PC-3 (cell line): ENCODE measurements at places on chromosomes 5 and 9.

DNA sequence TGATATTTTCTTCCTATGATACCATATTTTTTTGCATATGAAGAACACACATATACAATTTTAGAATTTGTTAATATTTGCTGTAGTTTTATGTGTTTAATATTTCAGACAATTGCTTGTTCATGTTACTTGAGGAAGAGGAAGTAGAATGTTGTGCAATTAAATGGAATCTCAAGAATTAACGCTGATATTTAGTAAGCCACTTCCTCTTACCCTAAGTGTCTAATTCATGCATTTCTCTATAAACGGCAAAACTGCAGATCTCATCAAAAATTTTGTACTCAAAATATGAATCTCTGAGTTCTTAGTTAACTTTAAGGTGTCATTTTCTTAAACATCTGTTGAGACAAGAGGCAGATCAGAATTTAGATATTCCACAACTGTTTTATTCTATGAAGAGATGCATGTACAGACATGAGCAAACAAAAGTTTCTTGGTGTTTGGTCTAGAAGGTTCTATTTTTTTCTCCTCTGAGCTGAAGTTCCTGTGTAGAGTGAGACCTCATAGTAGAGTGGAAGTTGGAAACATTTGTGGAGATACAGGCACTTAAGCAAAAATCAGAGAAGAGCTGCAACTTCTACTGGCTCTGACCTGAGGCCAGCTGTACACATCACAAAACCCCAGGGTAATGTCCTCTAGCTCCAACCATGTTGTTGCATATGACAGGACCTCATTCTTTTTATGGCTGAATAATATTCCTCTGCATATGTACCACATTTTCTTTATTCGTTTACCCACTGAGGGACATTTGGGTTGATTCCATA lies 16.6 kb upstream of the TGFBI start:
- DNase-seq: peak; percentile 53

GRCh38 chr5:72205431-72206009 lies 98.2 kb downstream of the MAP1B start:
- no peak for DNase-seq

DNA sequence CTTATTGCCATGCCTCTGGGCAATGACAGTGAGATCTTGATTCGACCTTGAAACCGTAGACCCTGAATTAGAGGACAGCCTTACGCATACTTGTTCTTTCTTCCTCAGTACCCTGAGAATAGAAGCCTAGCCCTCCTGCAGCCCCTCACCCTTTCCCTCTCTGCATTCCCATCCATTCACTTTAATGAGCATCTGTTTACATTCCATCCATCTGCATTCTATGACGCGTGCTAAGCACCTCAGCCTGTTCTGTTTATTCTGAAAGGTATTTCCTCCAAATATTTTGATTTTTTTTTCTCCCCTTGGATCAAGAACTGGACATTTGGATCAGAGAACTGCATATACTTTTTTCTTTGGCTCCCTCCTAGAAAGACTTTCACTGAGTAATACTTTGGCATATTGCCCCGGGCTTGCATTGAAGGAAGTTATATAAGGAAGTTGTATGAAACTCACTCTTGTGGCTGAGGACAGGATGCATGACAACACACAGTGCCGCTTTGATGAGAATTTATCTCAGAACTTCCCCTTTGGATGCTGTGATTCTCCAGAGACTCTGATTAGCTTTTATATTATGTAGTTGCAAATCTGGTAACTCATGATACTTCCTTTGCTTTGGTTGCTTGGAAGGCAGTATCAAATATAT lies 15.7 kb downstream of the TMEM8B start:
- peak; percentile 91 for DNase-seq

DNA sequence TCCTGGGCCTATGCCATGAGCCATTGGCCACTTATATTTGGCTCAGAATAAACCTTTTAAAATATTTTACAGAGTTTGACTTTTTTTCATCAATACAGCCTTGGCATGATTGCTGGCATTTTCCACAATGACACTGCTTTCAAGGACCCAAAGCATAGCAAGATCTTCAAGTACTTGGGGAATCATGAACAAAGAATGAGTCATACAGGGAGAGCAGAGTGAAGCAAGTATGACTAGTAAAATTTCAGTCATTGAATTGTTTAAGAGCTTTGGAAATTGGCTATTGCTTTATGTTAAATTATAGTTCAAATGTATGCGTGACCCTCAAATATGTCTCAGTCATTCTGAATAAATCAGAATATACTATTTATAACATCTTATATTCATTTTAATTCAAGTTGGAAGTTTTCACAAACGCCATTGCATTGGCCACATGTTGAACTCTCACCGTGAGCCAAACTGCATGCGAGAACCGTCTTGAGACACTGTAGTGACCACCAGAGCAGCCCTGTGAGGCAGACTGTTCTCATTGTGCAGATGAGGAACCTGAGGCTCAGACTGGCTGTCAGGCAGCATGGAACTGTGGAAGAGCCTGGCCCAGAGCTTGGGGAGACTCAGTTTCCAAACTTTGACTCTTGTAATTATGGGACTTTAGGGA lies 52.9 kb downstream of the GDNF start:
- DNase-seq: peak; percentile 79

DNA sequence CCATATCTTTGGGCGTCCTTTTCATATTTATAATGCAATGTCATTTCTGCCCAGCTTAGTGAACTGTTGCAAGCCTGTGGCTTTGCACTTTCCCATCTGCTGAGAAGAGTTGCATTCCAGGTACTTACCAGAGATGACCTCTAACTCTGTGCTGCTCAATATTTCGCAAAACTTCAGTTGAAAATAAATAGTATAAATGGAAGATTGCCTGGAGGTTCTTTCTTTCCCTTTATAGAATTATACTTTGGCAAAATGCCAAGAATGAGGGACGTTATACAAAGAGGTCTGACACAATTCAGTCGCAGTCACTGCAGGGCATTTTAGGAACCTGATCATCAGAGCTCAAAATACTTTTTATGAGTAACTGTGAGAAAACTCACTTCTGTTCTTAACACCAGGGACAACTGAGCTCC lies 18.9 kb upstream of the VLDLR start:
- DNase-seq: no peak

GRCh38 chr5:57537811-57538210 lies 55.2 kb upstream of the ACTBL2 start:
- DNase-seq: no peak

- peak; percentile 54 for DNase-seq
These were observed 60.3 kb upstream of the EPB41L4B start for GRCh38 chr9:109381011-109381729.

DNA sequence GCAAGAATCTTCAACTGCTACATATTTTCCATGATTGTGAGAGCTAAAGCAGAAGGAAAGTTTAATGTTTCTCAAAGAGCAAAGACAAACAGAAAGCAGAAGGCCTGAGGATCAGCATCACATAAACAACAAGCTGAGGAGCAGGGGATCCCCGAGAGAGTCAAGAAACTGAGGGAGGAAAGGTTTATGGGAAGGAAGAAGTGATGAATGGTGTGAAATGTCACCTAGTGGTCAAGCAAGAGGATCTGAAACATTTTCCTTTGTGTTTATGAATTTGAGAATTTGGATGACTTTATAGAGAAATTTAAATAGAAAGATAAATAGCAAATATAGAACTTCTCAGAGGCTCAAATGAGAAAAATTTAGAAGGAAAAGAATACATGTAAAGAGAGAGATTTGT lies 481.9 kb downstream of the CHSY3 start:
- DNase-seq: no peak

DNA sequence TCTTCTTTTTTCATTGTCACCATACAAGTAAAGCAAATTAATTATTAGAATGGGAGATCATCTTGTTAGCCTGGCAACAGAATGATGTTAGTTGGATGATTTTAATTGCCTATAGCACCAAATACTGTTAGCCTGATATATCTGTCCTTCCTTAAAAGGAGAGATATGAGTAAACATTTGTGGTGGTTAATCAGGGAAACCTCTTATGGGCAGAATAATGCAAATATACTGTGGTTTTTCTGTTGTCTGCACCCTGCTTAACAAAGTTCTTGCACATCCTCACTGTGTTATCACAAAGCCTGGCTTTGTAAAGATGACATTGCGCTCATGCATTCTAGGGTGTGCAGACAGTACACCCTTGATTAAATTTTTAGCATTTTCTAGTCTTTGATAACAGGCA lies 254.9 kb upstream of the SMC2 start:
- DNase-seq: no peak

GRCh38 chr5:56159521-56159947 lies 73.6 kb downstream of the ANKRD55 start:
- no peak for DNase-seq

DNA sequence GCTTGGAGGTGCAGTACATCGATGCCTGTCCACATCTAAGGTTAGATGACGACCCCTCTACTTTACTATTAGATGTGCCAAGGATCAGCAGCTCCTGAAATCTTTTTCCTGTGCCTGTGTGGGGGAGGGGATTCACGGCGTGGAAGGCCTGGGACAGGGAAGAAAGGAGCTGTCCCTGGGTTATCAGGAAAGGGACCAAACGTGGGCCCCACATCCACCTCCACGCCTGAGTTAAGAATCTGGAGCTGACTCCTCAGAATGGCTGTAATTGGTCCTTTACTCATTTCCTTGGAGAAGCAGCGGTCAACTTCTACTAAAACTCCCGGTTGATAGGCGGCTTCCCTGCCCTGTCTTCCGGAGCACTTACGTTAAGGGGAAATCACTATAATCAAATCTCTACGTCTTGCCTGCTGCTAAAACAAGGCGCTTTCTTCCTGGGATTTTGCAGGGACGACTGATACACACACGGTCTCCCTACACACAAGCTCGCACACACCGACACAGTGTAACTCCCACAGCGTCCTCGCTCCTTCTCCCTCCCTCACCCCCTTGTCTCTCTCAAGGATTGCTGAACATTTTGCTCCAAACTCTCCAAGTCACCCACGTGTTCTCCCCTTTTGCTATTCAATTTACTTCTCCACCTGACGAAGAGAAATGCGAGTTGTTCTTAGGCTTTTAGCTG lies 1.4 kb downstream of the PDE4D start:
- no peak for DNase-seq

- DNase-seq: no peak
These were observed 124.7 kb downstream of the PAPPA start for GRCh38 chr9:116278326-116278725.
